Psoas muscle (tissue), 8 donors: ENCODE measurements at places on chromosomes 12 and 14. TPM values are rescaled to one million over a fixed set of nuclear protein-coding genes. Genes with fewer than 3 reads are reported as not detected.
A peak's percentile ranks its signal among the peaks of the same experiment; 100 is the strongest.

- no peak overlapping the region for H3K4me3 ChIP-seq
- H3K4me1 ChIP-seq = no peaks in the 10 kb centered on the region
- DNase-seq = no peak
- H3K36me3 ChIP-seq = no peaks in the 10 kb centered on the region
- no peaks in the 10 kb centered on the region for H3K27me3 ChIP-seq
Observed at GRCh38 chr12:16506394-16506793, 99.6 kb downstream of the LMO3 start.

GRCh38 chr12:64186789-64187188 is 35.3 kb downstream of the KICS2 start:
- no peaks in the 10 kb centered on the region for H3K27me3 ChIP-seq
- no peaks in the 10 kb centered on the region for H3K36me3 ChIP-seq
- H3K4me3 ChIP-seq = no peak overlapping the region
- H3K4me1 ChIP-seq = peaks cover 5% of the 10 kb centered on the region
- DNase-seq = no peak

- no peaks in the 10 kb centered on the region for H3K36me3 ChIP-seq
- H3K4me3 ChIP-seq = no peak overlapping the region
- DNase-seq = no peak
- H3K4me1 ChIP-seq = no peaks in the 10 kb centered on the region
Observed at GRCh38 chr14:90962505-90963109, 97.8 kb downstream of the RPS6KA5 start.

DNA sequence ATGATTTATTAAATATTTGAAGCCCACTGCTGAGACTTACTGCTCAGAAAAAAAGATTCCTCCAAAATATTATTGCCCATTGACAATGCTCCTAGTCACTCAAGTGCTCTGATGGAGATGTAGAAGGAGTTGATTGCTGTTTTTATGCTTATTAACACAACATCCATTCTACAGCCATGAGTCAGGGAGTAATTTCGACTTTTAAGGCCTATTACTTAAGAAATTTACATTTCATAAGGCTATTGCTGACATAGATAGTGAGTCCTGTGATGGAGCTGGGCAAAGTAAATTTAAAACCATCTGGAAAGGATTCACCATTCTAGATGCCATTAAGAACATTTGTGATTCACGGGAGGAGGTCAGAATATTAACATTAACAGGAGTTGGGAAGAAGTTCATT is 5.2 kb downstream of the KCNJ8 start:
- H3K27ac ChIP-seq = no peak overlapping the region
- no peaks in the 10 kb centered on the region for H3K36me3 ChIP-seq
- no peak for DNase-seq
- H3K4me1 ChIP-seq = no peaks in the 10 kb centered on the region

DNA sequence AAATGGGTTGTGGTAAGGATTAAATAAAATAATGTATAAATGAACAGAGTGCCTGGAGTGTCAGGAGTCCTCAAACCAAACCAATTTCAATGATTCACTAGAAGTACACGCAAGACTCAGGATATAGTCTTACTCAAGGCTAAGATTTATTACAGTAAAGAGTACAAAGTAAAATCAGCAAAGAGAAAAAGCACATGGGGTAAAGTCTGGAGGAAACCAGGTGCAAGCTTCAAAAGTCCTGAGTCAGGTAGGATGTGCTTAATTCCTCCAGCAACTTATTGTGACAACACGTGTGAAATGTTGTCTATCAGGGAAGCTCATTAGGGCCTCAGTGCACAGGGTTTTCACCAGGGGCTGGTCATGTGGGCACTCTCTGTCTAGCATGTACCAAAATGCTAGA is 105.8 kb upstream of the NAP1L1 start:
- H3K27me3 ChIP-seq = no peaks in the 10 kb centered on the region
- no peak overlapping the region for H3K4me3 ChIP-seq
- no peaks in the 10 kb centered on the region for H3K36me3 ChIP-seq
- DNase-seq = no peak
- no peak overlapping the region for H3K27ac ChIP-seq
- H3K4me1 ChIP-seq = no peaks in the 10 kb centered on the region

DNA sequence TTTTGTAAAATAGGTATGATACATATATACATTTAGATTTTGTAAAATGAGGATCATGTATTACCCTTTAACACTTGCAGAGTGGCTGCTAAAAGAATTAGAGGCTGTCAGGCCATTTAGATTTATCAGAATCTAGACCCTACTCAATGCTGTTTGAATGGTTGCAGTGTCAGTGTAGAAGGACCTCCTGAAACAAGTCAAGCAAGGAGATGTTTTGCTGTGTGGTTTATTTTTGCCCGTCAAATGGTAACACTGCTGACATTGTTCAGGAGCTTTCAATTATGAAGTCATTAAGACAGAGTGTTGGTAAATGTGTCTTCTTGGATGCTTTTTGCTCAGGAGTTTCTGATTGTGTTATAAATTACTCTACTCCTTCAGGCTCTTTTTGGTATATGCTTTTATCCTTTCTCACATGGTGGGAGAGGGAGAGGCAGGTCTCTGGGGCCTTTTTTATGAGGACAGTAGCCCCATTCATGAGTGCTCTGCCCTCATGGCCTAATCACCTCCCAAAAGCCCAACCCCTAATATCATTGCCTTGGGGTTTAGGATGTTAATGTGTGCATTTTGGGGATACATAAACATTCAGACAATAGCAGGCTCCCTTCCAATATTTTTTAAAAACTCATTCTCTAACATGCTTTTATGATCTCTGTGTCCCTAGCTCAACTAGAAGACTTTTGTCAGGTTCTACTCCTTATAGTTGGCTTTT is 16.5 kb downstream of the EID3 start:
- H3K36me3 ChIP-seq = peaks cover 12% of the 10 kb centered on the region
- H3K27me3 ChIP-seq = no peaks in the 10 kb centered on the region
- DNase-seq = no peak
- H3K27ac ChIP-seq = no peak overlapping the region
- no peak overlapping the region for H3K4me3 ChIP-seq

DNA sequence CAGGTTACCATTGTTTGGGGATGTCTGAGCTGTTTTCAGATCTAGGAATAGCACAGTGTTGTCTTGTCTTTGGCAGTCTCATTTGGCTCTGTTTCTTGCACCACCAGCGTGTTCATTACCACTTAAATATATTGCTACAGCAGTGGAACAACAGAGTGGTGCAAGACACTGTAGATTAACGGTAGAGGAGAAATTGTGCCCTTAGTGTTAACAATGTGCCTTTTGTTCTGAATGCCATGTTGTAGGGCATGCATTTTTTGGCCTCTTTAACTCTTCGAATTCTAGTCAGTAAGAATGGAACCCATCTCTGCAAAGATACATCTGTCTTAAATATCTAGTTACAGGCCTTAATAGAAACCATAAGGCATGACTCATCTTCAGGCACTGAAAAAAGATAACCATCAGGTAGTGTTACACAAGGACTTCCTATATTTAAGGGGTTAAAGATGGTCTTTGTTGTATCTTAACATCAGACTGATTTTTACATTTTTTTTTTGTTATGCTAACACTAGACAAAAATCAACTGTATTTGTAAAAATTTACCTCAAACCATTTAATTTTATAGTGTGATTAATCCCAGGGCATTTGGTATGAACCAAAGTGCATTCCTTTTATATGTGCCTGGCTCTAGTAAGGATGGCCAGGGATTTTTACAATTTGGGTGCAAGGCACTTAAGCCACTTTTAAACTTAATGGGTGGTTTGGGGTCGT is 12.9 kb downstream of the DYRK2 start:
- peaks cover 19% of the 10 kb centered on the region for H3K36me3 ChIP-seq
- peaks cover 84% of the 10 kb centered on the region for H3K4me1 ChIP-seq
- H3K27me3 ChIP-seq = no peaks in the 10 kb centered on the region

DNA sequence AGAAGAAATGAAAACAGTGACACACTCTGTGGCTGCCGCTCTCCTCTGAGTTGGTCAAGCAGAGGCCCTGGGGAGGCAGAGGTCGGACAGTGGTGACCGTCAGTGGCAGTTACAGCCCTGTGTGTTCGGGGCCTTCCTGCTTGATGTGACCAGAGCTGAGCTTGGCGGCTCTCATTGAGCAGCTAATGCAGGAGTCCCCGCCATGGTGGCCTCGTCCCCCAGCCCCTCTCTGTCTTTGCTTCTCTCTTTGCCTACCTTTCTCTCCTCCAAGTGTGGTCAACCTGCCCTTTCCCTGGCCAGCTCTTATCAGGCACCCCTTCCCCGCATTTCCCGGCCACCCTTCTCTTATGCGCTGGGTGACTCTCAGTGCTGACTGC is 362.8 kb downstream of the CACNA1C start:
- H3K36me3 ChIP-seq = no peaks in the 10 kb centered on the region
- peak; percentile 50 for DNase-seq
- no peaks in the 10 kb centered on the region for H3K4me1 ChIP-seq
- H3K4me3 ChIP-seq = no peak overlapping the region
- peaks cover 5% of the 10 kb centered on the region for H3K27me3 ChIP-seq
- no peak overlapping the region for H3K27ac ChIP-seq

DNA sequence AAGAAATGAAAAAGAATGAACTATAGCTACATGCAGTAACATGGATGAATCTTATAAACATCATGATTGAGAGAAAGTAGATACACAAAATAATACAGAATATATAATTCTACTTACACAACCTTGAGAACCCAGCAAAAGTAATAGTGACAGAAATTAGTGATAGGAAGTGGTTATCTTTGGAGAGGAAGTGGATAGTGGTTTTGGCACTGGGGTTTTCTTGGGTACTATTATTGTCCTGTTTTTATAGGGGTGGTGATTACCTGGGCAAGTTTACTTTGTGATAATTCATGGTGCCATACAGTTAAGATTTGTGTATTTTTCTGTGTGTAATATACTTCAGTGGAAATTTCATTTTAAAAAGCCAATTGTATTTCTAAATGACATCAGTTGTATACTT is 352.7 kb downstream of the AEBP2 start:
- no peak overlapping the region for H3K4me3 ChIP-seq
- DNase-seq = no peak
- no peaks in the 10 kb centered on the region for H3K36me3 ChIP-seq

- no peak overlapping the region for H3K4me3 ChIP-seq
- peak; percentile 28 for DNase-seq
- H3K36me3 ChIP-seq = no peaks in the 10 kb centered on the region
- H3K4me1 ChIP-seq = no peaks in the 10 kb centered on the region
Observed at GRCh38 chr12:9707864-9708808, 24.8 kb downstream of the CLECL1 start.

GRCh38 chr12:44873898-44874297 is 2.2 kb downstream of the NELL2 start:
- no peak for DNase-seq
- H3K36me3 ChIP-seq = no peaks in the 10 kb centered on the region
- H3K4me1 ChIP-seq = peaks cover 17% of the 10 kb centered on the region

GRCh38 chr14:84519836-84520235 is 1010.1 kb upstream of the FLRT2 start:
- DNase-seq = no peak
- H3K4me3 ChIP-seq = no peak overlapping the region
- no peaks in the 10 kb centered on the region for H3K4me1 ChIP-seq
- no peak overlapping the region for H3K27ac ChIP-seq
- no peaks in the 10 kb centered on the region for H3K36me3 ChIP-seq
- no peaks in the 10 kb centered on the region for H3K27me3 ChIP-seq

DNA sequence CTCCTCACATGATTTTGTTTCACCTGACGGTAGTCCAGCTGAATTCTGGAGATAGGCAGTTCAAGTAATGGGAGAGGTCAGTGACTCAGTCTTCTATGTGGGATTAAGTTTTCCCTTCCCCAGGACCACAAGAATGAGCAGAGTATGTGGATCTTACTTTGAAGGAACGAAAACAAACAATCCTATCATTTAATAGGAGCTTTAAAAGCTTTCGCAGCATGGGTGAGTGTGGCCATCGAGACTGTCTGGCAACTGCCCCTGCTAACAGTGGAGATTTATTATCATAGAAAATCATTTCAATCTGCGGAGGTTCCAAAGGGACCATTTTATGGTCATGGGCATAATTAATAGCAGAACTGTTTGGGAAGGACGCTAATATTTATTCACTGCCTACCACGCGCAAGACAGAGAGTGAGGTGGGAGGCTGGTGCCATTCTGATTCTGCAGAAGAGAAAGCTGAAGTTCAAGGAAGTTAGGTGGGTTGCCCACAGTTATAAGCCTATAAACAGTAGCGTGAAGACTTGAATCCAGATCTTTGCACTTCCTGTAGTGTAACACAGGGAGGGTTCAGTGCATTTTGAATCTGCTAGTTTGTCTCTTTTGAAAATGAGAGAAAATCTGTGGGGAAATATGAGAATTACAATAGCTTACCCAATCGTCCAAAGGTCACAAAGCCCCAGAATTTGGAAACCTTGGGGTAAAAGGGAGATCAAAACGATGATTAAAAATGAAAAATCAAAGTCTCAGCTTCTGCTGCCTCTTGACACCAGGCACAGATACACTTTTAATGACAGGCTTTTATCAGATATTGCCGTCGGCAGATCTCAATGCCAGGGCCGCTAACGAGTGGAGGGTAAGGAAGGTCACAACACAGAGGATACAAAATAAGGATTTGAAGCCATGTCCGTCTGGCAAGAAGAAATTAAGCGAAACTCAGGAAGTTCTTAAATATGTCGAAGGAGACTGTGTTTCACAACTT is 209.6 kb downstream of the CRADD start:
- H3K36me3 ChIP-seq = no peaks in the 10 kb centered on the region
- no peaks in the 10 kb centered on the region for H3K4me1 ChIP-seq
- H3K27ac ChIP-seq = no peak overlapping the region
- DNase-seq = no peak

GRCh38 chr12:45355730-45356129 is 139.8 kb downstream of the ANO6 start:
- peak overlapping the region; percentile 47 for H3K27ac ChIP-seq
- H3K4me3 ChIP-seq = no peak overlapping the region
- no peak for DNase-seq
- peaks cover 22% of the 10 kb centered on the region for H3K4me1 ChIP-seq

DNA sequence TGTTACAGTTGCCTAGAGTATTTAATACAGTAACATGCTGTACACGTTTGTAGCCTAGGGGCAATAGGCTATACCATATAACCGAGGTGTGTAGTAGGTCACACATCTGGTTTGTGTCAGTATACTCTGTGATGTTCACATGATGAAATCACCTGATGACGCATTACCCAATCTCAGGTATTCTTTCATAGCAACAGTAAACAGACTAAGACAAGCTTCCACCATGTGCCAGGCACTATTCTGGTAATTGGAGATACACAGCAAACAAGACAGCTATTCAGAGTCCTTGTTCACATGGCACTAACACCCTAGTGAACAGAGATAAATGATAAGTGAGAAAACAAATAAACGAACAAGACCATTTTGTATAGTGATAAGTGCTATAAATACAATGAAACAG is 3.8 kb upstream of the PDE3A start:
- H3K36me3 ChIP-seq = no peaks in the 10 kb centered on the region
- no peak for DNase-seq
- H3K4me3 ChIP-seq = no peak overlapping the region
- no peaks in the 10 kb centered on the region for H3K4me1 ChIP-seq
- no peaks in the 10 kb centered on the region for H3K27me3 ChIP-seq

The SLC2A14 gene
- total RNA-seq = 0.08 TPM

The ACACB gene
- total RNA-seq = 113 TPM

The MMP17 gene
- 1.0 TPM for total RNA-seq

The ASPG gene
- 0.15 TPM for total RNA-seq

The FAM90A1 gene
- 0.10 TPM for total RNA-seq

The ZFYVE21 gene
- 27.1 TPM for total RNA-seq

The MYF5 gene
- 2.3 TPM for total RNA-seq

The CCDC88C gene
- total RNA-seq = 2.7 TPM

The GLIPR1 gene
- 2.8 TPM for total RNA-seq

The CD163L1 gene
- total RNA-seq = 2.8 TPM

The CCNK gene
- 53.2 TPM for total RNA-seq

The PCED1B gene
- 0.19 TPM for total RNA-seq

The MYL6 gene
- total RNA-seq = 216 TPM
